ENCODE measurements at places on chromosomes 1 and 21.

- DNase-seq: no peak
Measured at GRCh38 chr1:163408262-163408661, 86.5 kb downstream of the NUF2 start.

- DNase-seq: no peak
Measured at GRCh38 chr1:240020871-240021270, 70.8 kb upstream of the FMN2 start.

GRCh38 chr1:244952940-244953339 is 88.6 kb upstream of the HNRNPU start:
- DNase-seq: no peak

DNA sequence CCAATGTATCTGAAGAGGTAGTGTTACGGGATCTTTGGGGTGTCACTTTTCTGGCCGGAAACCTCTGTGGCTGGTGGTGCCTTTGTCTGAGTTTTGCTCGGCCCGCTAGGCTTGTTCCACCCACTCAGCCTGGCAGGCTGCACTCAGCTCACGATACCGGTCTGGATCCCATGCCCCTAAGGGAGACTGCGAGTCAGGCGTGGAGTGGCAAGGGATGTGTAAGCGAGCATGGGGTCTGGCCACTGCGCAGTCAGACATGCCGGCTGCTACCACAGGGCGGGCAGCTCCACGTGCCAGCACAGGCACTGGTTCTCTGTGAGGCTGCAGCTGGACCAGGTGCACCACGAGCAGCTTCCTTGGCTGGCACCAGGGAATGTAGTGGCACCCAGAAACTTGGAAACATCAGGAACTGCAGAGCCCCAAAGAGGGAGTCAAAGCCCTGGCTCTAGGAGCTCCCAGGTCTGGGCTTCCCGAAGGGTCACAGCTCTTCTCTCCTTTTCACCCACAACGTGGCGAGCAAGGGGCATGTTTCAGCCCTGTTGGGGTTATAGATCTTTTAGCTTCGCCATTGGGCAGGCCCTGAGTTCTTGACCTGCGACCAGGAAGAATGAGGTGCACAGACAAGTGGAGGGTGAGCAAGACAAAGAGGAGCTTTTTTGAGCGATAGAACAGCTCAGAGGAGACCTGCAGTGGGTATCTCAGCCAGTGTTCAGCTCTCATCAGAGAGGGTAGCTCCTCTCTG is 23.8 kb upstream of the LRRC8C start:
- no peak for DNase-seq

- DNase-seq: no peak
Measured at GRCh38 chr1:215273838-215274516, 191.4 kb downstream of the KCNK2 start.

- DNase-seq: peak; percentile 9
Measured at GRCh38 chr1:23838401-23838866, 13.2 kb upstream of the HMGCL start.

DNA sequence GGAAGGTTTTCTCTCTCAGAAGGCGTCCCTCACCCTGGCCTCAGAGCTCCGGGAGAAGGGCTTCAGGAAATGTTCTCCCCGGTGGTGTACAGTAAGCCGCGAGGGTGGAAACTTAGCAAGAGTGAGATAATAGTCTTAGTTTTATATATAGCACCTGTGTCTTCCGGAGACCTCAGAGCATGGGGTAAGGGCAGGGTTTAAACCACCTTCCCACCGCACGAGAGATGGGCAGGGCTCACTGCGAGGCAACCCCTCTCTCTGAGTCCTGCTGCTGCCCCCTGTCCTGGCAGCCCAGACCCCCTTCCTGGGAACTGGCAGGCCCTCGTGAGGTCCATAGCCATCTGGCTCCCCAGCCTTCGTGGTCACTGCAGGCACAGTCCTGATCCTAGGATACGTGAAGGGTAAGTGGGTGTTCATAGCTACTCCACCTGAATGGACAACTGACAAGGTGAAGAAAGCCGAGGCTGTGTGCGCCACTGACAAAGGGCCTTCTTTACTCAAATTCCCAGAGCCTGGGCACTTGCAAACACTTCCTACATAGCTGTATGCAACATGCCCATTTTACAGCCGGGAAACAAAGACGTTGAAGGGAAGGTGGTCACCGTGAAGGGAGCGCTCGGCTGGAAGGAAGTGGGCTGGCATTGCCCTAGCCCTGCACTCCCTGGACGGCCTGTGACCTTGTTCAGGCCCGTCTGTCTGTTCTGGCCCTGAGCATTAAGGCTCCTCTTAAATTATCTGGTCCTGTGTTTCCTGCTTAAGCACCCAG is 26.9 kb downstream of the ITPKB start:
- DNase-seq: no peak

DNA sequence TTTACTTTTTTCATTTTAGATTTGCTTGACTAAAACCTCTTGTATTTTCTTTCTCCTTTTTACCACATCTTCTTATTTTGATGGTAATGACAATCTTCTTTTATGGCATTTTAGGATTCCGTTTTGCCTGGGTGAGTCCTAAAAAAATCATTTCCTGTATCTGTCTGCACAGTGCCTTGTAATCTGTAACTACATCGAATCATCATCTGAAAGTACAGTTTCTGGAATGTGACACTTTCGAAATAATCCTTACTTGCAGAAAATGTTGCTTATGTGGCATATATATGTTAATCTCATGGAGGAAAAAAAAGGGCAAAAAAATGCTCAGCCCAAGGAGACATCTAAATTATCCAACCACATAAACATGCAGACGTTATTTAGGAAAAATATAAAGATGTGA is 29.0 kb downstream of the GREM2 start:
- DNase-seq: no peak

DNA sequence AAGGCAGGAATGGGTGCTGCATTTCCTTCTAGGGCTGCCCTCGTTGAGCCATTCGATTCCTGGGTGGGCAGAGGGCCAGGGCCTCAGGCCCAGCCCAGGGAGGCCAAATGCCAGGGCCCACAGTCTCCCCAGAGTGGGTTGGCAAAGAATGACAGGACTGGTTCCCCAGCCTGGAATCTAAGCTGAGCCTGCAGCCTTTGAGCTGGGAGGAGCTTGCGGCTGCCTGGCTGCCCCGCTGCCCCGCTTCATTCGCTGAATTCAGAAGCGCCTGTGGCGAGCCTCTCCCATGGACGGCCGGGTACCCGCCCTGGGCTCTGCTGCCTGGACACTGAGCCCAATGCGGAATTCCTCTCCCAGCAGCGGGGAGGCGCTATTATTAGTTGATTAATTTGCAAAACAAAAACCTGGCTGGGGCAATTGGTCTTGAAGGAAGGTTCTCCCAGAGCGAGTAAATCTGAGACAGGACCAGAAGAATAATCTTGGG is 32.3 kb upstream of the TARDBP start:
- DNase-seq: peak; percentile 66

DNA sequence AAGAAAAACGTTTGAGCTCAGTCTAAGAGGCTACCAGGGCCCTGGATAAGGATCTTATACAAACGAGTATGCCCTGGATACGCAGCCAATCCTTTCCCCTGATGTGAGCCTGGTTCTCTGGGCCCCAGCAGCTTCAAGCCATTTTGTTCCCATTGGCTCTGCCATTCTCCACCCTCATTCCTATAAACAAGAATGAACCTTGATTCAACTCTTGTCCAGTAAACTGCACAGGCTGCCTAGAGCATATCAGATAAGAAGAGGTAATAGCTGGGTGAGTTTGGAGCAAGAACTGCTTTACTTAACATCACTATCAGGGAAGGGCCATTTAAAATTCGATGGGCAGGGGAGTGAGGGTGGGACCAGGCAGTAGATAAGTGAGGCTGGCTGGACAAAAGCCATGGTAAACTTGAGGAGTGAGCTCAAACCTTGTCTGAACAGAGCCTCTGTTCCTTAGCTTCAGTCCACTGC is 11.3 kb downstream of the BTG2 start:
- no peak for DNase-seq

DNA sequence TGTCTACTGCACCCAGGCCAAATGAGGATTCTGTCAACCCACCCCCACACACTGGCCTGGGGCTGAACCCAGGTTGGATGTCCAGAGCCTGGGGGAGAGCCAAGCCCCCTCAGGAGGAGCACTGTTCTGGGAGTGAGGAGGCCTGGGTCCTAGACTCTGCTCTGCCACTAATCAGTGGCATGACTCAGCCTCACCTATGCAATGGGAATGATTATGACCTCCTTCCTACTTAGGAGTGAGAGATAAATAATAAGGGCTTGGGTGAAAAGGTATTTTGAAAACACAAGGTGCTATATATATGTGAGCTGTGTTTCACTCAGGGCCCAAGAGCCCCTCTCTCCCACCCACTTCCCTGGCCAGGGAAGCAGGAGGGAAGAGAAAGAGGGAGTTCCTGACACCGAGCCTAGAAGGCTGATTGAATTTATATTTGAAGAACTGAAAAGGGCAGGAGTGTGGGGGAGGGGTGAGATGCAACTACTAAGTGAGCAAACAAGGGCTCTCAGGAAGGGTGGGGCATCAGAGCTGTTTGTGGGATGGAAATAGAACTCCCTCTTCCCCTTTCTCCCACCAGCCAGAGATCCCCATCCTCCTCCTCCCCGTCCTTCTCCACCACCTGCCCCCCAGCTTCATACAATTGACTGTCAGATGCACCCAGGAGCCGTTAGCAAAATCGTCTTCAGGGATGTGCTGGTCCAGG is 8.2 kb downstream of the IGSF9 start:
- no peak for DNase-seq

DNA sequence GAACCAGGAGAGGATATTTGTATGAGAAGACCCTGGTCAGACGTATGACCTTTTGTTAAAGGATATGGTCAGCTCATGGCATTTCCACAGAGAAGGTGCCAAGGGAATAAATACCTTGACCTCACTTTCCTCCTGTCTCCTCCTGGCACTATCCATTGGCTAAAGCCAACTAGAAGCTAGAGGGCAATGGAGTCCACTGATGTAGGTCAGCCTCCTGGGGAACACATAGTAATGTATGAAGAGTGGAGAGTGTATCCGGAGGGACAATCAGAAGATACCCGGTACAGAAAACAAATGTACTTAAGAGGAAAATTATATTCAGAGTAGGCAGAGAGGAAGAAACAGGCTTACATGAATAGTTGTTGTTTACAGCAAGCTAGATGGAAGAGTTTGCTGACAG is 698 bp upstream of the NTMT2 start:
- DNase-seq: no peak

GRCh38 chr1:186218654-186219352 is 156.2 kb downstream of the TPR start:
- no peak for DNase-seq

DNA sequence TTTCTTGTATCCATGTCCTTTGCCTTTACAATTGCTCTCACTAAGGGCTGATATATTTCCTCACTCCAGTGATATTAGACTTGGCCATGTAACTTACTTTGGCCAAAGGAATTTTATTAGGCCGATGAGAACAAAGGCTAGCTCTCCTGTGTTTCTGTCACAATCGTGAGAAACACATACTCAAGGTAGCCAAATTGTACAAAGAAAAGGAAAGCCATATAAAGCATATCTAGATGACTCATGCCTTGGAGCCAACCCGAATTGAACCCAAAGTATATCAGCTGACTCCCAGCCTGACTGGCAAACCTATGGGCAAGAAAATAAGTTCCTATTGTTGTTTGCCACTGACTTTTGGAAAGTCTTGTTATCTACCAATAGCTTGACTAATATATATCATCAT is 371.7 kb upstream of the LRRC7 start:
- no peak for DNase-seq

DNA sequence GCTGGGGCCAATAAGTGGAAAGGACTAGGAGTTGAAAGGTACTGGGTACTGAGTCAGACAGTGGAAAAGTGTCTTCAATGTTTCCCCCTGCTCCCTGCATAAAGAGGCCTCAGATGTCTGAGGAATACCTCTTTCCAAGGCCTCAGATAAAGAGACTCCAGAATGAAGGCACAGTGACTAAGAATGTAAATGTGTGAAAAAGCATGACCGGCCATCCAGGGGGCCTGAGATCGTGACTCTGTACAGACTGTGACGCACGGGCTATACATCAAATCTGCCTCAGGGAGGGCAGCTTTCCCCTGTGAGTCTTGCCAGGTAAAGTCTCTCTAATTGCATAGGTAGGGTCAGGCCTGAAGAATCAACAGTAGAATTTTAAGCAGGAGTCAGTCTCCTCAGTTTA is 1690.5 kb downstream of the KCNT2 start:
- no peak for DNase-seq

DNA sequence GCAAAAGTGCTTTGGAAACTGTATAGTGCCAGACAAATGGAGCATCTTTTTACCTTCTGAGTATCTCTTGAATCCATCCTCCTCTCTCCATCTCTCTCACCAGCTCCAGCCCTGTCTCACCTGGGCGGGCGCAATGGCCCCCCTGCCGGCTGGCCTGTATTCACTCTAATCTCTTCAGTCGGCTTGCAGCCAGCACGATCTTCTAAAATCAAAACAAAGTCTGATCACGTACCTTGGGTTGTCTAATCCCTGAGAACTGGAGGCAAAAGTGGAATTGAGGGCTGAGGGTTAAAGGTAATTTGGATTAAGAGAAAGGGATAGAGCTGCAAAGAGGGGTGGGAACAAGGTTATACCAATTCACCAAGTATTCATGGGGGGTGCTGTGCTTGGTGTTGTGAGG is 46.0 kb upstream of the LRRN2 start:
- DNase-seq: no peak

DNA sequence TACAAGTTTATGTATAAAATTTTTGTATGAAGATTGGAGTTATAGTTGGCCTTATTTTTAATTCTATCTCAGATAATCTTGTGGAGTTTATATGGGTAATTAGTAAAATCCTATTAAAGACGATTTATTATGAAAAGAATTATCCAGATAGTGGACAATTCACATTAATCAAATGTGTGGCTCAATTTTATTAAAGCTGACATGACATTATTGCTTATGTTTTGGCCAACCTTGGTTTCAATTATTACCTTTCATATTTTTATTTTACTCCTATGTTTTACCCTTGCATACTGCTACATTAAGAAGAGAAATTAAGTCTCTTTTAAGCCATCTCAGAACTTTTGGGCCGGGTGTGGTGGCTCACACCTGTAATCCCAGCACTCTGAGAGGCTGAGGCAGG is 110.0 kb downstream of the ITSN1 start:
- no peak for DNase-seq

DNA sequence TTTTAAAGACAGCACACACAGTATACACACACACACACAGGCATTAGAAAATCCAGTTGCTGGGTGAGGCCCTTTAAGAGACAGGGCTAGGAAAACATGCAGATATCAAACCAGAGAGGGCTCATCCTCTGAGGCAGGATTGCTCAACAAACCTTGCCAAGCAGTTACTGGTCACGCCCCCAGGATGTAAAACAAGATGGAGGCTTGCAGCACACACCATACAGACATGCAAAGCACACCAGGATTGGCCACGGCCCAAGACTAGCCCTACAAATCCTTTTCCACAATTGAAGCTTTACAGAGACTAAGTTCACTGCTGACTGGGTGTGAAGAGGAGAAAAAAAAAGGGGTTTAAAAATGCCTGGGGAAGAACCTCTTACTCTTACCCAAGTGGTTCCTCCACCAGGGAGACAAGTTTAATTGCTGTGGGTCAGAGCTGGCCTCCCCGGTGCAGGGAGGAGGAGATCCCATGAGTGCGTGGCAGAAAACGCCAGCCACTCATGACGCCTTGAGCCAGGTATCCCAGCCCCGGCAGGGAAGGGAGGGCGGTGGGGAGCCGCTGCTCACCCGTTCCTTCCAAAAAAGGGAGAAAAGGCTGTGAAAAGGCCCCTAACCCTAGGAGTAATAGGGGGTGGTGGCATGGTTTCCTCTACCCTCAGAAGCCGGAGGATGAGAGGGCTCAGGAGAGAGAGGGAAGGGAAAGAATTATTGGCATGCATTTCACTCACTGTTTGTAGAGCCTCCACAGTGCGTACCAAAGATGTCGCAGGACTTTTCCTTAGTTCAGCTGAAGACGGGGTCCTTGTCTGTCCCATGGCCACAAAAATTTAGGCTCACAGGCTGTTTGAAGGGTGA is 594.6 kb upstream of the ZP4 start:
- DNase-seq: no peak

GRCh38 chr1:30757352-30758120 is at the start of gene LAPTM5:
Gene LAPTM5, minus strand, starts transcription at chr1:30757774. Its CDS starts 29 bp downstream, at chr1:30757745.
- no peak for DNase-seq

All from amygdala (tissue), 56 donors.